D721Med (cell line): ENCODE measurements at places on chromosomes 4 and X.

DNA sequence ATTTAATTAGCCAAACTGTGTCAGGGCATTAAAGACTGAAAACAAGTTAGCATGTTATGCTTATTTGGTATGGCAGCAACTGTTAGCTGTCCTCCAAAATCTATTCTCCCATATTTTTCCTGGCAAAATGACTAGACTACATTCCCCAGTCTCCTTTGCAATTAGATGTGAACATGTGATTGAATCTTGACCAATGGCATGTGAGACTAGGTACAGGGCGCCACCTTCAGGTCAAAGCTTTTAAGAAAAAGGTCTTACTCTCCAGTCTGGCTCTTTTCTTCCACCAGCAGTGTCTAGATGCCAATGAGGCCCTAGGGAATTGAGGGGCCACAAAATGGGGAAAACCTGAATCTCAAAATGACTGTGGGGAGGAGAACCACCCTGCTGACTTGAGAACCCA, 408.2 kb downstream of the SMARCA1 start:
- no peak for DNase-seq

DNA sequence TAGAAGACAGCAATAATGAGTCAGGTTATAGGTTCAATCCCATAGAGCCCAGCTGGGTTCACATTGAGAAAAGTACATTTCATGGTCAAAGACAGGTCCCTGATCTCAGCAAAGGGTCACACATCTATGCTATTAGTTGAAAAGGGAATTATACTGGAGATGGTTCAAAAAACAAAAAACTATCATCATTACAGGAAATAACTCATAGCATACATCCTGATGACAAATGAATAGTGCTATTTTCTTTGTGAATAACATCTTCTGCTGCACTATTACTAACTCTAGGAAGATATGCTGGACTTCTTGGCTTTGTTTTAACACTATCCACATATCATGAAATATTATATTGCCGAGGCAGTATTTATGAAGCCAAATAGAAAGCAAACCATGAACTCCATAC, 202.5 kb upstream of the MAB21L2 start:
- no peak for DNase-seq

- no peak for DNase-seq
Measured at GRCh38 chr4:187996502-187997177, 1.1 kb downstream of the ZFP42 start.

DNA sequence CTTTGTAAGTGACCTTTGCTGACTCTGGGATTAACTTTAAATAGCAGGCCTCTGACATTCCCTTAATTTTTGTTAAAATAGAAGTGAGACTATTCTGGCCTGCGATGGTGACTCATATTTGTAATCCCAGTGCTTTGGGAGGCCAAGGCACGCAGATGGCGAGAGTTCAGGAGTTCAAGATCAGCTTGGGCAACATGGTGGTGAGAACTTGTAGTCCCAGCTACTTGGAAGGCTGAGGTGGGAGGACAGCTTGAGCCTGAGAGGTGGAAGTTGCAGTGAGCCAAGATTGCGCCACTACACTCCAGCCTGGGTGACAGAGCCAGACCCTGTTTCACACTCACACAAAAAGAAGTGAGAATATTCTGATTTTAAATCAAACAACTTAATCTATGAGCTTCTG, 27.3 kb downstream of the ZNF330 start:
- no peak for DNase-seq

DNA sequence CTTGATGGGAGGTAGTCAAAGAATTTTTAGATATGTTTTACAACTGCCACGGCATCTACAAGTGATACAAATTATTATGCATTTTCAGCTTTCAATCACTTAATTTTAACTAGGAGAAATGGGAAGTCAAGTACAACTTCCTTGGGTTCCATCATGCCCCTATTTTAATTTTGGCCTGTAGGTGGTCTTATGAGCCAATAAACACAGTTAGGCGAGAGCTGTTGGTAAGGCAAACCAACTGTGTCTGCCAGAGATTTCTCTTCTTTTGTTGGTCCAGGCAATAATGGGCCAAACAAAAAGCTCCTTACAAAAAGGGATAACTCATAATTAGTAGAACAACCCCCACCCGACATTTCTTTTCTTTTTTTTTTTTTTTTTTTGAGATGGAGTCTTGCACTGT, 63.3 kb upstream of the ARX start:
- no peak for DNase-seq

DNA sequence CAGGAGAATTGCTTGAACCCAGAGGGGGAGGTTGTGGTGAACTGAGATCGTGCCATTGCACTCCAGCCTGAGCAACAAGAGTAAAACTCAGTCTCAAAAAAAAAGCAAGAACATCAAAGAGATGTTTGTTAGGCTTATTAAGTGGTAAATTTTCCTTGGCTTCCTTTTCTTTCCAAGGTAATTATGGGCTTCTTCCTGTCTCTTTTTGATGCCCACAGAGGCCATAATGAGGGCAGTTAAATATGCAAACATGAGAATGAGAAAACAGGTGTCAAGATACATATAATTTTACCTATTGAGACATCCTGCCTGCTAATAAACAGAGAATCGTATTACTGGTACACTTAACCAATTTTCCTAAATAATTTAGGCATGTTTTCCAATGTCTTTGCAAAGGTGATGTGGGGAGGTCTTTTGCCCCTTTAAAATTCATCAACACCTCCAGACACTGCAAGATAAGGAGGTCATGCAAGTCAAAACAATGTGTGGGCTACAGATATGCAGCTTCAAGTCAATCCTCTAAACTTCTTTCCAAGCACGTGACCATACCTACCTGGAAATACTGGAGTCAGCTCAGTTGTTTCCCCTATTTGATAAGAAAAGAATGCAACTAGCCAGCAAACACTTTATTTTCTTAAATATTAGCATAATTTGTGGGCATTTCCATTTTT, 2.7 kb downstream of the SLC39A8 start:
- no peak for DNase-seq

DNA sequence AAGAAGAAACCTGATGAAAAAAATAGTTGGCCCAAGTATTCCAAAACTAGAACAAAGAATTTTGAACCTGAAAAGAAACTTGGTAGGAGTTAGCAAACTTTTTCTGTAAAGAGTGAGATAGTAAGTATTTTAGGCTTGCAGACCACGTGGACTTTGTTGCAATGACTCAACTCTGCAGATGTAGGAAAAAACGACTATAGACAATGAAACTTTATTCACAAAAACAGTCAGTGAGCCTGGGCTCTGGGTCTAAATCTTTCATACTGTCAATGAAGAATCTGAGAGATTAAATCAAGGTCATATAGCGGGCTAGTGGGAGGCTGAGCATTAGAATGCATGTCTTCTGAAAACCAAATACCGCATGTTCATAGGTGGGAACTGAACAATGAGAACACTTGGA, 23.0 kb downstream of the SH3D19 start:
- no peak for DNase-seq

DNA sequence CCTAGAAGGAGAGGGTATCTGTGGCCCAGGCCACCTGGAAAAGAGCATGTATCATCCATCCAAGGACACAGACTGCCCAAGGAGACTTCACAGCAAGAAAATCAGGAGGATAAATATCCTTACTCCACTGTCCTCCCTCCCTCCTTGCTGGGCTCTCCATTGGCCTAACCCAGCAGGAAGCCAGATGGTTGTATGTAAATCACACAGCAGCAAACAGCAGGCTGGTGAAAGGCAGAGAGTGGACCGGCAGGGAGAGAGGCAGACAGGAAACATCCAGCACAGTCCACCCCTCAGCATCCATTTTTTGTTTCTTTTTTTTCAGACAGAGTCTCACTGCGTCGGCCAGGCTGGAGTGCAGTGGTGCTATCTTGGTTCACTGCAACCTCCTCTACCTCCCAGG, 17.5 kb downstream of the TXK start:
- no peak for DNase-seq

DNA sequence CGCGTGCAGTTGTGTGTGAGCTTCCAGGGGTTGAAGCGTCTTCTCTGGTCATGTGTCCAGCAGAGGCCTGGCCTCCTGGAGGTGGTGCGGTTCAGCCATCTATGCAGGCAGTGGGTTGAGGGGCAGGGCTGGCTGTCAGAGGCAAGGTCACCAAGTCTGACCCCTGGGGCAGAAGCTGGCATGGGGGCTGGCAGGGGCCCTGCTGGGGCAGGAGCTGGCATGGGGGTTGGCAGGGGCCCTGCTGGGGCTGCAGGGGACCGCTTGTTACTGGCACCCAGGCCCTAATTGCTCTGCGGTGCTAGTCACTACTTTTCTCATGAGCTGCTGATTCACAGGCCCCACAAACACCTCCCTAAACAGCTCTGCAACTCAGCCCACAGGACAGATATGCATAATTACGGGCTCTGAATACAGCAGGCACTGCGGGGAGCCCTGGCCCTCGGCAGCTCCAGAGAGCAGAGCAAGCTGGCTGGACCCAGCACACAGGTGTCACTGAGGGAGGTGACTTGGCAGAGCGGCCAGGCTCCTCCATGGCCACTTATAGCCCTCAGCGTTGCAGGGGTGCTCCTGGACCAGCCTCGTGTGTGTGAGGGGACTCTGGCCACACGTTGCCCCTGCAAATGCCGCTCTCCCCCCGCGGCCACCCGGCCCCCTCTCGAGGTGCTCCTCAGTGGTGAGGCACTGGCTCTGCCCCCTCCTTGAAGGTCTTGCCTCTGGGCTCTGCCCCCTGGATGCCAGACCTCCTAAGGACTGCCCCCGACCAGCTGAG, 32.7 kb downstream of the CPLX1 start:
- DNase-seq: no peak

- DNase-seq: no peak
Measured at GRCh38 chrX:154074199-154074598, 23.3 kb downstream of the MECP2 start.

DNA sequence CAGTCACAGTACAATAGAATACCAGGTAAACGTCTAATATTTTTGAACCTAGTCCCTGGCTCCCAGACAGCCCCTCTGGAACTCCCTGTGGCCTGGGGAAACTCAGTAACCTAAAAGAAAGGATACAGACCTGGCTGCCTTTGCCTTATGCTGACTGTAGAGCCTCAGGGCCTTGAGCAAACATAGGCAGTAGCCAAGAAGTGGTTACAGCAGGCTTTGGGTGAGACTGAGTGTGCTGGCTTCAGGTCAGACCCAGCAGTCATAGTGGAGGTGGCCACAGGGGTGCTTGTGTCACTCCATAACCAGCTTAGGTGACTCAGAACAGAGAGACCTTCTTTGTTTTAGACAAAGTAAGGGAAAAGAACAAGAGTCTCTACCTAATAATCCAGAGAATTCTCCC, 141.8 kb upstream of the PRDX4 start:
- no peak for DNase-seq

DNA sequence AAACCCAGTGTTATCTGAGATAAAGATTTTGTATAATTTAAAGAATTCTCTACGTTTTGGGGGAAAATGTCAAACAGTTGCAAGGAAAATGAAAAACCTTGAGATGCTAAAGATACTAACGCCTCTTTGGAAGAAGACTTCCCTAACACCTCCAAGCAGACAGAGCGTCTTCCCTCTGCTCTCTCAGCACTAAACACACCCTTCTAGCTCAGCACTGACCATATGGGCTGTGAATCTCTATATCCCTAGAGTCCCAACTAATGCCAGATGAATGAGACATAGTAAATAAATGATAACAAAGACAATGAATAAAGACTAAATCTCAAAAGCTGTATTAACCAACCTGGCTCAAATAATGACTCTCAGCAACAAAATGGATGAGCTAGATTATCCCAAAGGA, 13.3 kb downstream of the FUNDC1 start:
- no peak for DNase-seq

GRCh38 chrX:53481093-53481492, 46.9 kb upstream of the HSD17B10 start:
- no peak for DNase-seq
